ENCODE measurements at places on chromosomes 16 and 17.

- no peak for DNase-seq
Observed at GRCh38 chr17:19677736-19678379, 29.3 kb downstream of the ALDH3A2 start.

- DNase-seq: no peak
Observed at GRCh38 chr16:56722200-56722842, 7.6 kb upstream of the NUP93 start.

DNA sequence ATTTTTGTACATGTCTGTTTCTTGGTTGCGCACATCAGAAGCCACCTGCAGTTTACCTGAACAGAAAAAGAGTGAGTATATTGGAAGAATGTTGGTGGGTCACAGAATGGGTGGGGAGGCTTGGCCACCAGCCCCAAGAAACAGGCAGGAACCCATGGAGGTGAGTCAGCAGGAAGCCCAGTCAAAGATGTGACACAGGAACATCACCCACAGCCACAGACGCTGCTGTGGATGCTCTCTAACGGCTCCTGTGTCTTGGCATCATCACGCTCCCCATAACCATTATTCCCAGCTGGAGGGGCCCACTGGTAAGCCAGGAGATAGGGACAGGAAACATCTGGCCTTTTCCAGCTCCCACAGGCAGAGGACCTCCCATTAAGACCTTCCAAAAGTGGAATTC is 94.0 kb upstream of the WSB1 start:
- DNase-seq: no peak

DNA sequence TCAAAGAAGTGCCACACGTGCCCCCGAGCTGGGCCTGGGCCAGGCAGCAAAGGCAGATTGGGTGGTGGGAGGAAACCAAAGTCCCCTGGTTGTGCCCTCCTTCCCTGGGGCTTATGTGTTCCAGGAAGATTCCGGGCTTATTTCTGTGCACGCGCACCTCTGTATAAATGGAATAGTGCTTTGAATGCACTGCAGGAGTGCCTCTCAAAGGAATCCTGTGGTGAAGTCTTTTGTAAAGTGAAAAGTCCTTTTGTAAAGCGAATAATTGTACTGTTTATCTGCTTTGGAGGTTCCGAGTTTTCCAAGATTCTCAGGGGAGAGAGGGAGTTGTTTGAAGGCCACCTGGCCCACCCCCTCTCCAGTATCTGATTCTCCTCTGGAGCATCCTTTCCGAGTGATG is 26.8 kb downstream of the C17orf75 start:
- DNase-seq: no peak

GRCh38 chr16:84544031-84544773 is 39.7 kb upstream of the MEAK7 start:
- no peak for DNase-seq

GRCh38 chr16:29663016-29663806 is at the start of gene SPN:
Gene SPN, plus strand, starts transcription at chr16:29663247. Its CDS starts 482 bp downstream, at chr16:29663729.
- DNase-seq: peak; percentile 86

DNA sequence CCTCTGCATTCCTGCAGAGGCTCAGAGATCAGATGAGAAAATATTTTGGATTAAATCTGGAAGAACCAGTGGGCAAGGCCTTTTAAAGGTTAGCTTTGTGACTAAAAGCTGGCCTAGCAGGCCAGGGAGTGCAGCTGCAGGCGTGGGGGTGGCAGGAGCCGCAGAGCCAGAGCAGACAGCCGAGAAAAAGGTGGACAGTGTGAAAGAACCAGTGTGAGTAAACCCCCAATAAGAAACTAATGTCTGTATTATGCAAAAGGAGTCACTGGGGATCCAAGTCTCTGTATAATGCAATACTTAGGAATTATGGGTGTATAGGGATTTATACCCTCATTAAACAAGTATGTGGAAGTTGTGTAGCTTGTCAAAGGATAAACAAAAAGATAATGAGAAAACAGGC is 21.4 kb upstream of the SPACA3 start:
- no peak for DNase-seq

GRCh38 chr16:59192551-59193199 is 458.6 kb upstream of the GOT2 start:
- peak; percentile 35 for DNase-seq

DNA sequence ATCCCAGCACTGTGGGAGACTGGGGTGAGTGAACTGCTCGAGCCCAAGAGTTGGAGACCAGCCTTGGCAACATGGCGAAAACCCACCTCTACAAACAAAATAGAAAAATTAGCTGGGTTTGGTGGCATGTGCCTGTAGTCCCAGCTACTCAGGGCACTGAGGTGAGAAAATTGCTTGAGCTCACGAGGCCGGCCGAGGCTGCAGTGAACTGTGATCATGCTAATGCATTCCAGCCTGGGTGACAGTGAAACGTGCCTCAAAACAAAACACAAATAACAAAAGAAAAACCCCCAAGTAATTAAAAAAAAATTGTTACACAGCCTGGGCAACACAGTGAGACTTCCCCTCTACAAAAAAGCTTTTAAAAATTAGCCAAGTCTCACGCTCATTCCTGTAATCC is 5.0 kb downstream of the CCDC47 start:
- DNase-seq: no peak

Data from MV-4-11 (cell line).